ENCODE measurements at places on chromosomes 3 and 15.

DNA sequence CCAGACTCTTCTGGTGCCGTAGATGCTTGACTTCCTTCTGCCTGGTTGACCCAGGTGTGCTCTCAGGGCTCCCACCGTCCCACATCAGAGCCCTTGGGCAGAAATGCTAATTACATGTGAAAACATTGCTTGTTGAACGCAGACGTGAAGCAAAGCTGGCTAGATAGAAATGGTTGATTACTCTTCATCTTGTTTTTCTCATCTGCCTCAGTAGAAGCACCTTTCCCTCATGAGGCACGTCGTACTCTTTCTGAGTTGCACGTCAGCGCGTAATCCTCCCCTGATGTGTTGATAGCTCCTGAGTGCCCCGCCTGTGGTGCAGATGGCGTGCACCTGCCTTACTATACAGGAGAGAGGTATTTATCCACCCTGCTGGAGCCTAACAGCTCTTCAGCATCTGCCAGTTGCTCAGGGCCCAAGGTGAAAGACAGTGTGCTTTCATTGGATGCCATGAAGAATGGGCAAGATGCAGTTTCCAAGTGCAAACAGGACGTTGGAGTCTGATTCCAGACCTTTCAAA, 18.1 kb downstream of the MAP6D1 start:
- DNase-seq: no peak

DNA sequence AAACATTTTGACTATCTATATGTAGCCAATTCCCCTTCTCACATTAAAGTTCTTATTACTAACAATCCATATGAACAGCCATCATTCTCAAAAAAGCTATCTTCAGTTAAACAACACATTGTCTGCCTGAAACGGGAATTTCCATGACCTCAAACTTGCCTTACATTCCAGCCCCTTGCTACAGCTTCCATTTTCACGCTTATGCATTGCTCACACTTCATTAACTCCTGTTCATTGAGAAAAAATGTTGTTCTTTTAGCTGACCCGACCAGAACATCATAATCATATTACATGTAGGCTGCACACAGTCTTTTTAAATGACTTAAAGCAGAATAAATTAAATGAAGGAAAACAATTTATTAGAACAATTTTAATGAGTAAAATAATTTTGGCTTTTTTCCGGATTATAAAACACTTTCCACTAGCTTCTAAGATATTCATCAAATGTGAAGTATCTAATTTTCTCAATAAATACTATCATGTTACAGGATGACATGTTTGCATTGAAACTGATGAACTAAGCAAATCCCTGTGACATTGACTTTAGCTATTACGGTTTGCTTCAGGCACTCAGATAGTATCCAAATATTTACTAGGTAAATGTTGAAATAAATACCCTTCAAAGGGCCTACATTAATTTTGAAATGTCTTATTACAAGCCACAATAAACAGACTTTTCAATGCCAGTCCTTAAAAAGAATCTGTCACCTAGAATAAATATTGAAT, 49.9 kb downstream of the P3H2 start:
- DNase-seq: no peak

DNA sequence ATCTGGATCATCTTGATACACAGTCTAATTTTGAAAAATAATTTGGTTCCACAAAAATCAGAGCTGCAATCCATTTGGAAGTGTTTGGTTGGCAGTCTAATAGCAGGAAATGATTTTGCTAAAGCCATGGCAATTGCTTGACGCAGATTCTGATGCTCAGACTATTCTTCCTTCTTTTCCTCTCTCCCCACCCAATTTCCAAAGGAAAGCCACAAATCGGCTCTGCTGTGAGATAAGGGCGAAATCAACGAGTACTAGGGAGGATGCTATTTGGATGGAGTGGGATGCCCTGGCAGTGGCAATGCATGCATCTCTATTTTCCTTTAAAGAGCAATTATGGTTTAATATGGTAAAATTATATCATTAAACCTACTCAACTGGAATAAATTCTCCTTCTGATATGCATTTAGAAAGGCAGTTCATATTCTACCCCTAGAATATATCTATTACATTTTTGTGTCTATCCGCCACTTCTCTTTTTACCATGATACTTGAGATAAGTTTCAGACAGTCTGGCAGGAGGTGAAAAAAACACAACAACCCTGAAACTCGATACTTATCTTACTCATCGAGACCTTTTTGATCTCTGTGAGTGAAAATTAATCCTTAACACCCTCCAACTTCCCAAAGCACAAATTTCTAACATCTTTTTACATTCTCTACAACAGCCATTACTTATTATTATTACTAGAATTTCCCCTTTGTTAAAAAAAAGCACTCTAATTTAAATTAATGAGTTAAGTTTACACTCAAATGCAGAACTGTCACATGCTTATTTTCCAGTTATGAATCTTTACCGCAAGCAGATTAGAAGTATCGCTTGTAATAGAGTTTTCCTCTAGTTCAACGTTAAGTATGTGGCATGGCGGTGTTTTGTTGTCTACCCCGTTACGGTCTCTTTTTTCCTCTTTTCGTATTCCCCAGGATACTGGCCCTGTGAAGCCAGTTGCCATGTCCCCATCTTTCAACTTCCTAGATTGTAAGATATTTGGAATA, 433.3 kb downstream of the FOXP1 start:
- DNase-seq: no peak

DNA sequence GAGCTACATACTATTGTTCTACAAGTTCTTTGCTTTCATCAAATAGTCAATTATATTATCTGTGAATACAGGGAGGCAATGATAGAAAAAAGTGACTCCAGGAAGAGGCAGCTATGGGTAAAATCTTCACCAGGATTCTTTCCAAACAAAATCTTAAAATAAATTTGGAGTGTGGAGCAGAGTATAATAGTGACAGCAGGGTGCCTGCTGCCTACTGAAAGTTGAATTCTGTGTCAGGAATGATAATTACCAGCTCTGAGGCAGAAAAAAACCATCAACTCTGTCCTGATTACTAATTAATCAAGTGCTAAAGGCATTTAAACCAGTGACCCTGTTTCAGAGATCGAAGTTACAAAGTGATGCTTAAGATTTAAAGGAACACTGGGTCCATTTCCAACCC, 148.0 kb downstream of the DIPK2A start:
- no peak for DNase-seq

DNA sequence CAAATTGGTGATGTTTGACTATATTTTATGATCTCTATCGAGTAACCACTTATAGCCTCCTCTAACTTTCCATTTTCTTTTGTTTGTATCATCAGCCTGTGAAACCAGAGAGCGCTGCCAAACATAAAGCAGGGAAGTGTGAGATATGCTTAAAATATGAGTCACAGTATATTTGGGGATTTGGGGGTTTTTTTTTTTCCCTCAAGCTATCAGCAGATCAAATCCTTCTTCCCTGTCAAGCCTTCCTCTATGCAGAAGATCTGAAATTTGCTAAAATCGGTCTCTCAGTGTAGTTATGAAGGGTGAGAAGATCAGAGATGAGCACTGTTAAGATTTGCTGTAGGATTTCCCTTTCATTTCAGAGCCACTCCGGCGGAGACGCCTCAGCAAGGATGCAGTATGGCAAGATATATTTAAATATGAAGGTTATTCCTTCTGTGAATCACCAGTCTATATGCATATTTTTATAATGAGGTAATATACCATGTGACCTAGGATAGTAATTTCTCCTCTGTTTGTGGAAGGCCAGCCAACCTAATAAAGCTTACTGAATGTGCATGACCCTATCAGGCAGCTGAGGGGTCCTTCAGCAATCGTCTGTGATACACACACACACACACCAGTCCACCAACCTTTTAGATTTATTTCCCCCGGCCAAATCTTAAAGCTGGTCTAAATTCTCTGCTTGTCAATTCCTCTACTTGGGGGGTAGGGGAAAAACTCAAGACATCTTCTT, 474.1 kb downstream of the FOXP1 start:
- no peak for DNase-seq

- no peak for DNase-seq
These were observed 51.5 kb upstream of the NANOGP8 start for GRCh38 chr15:35136321-35137189.

DNA sequence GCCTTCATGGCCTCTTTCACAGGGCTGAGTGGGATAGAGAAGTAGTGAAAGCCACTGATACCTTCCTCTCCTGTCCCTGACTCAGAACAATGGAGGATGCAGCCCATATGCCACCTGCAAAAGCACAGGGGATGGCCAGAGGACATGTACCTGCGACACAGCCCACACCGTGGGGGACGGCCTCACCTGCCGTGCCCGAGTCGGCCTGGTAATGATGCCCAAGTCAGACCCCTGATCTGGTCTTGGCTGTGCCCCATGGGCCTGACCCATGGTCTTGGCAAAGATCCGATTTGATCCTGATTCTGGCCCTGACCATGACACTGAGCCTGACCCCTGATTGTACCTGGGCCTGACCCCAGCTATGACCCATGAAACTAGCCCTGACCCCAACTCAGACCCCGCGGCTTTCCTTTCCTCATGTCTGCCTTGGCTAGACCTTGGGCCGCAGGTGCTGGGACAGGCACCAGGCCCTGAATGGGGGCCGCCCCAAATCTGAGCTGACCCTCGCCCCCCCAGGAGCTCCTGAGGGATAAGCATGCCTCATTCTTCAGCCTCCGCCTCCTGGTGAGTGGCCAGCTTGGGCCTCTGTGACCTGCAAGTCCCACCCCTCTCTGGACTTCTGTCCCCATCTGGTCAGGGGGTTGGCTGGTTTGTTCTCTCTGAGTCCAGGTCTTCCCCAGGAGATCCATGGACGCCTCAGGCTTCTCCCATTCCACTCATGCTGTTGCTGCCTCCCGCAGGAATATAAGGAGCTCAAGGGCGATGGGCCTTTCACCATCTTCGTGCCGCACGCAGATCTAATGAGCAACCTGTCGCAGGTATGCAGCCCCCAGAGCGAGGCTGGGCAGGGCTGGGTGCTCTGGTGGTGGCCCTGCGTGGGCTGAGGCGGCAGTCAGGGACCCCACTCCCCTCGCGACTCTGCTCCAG, 15.6 kb downstream of the NT5DC2 start:
- DNase-seq: no peak

- DNase-seq: no peak
These were observed 130.3 kb downstream of the MINAR1 start for GRCh38 chr15:79562403-79562815.

GRCh38 chr15:74630284-74631086, 14.8 kb downstream of the CLK3 start:
- no peak for DNase-seq

- no peak for DNase-seq
These were observed 107.2 kb upstream of the LRRC3B start for GRCh38 chr3:26515351-26515750.

DNA sequence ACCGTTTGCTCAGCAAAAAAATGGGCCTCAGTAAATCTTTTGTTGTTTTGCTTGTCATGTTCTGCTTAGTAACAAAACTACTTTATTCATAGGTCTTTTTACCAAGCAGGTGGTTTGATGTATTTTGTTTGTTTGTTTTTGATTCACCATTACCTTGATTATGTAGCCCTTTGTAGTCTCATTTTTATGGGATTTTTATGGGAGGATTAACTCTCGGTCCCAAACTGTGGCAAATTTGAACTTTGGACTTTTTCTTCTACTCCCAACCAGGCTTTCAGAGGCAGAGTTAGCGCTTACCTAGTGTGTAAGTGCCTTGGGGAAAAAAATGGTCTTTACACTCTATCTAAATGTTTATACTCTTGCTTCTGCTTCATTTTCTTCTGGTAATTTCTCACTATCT, 276.7 kb upstream of the POU1F1 start:
- DNase-seq: no peak

Measured in stimulated activated CD8-positive, alpha-beta memory T cell treated with anti-CD3 and anti-CD28 coated beads, Interleukin-4, amount 100 ng/mL, for 4 hours (primary cell).